Activated CD4-positive, CD25-positive, alpha-beta regulatory T cell (primary cell): ENCODE measurements at places on chromosomes 2 and 18.

DNA sequence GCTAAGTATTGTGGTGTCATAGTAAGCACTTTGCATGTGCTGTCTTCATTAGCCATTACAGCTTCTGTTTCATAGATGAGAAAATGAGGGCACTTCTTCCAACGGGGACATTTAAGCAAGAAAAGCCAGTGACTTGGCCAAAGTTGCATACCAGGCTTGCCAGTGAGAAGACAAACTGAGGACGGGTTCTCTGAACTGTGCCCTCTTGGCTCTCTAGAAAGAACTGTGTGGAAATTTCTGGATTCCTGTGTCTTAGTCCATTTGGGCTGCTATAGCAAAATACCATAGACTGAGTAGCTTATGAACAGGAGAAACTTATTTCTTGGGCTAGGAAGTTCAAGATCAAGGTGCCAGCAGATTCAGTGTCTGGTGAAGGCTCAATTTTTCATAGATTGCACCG, 13.3 kb downstream of the CTIF start:
- no peak for DNase-seq

GRCh38 chr2:226213717-226214116, 585.9 kb downstream of the IRS1 start:
- no peak for DNase-seq

GRCh38 chr2:20514596-20515269, 67.9 kb downstream of the RHOB start:
- no peak for DNase-seq

DNA sequence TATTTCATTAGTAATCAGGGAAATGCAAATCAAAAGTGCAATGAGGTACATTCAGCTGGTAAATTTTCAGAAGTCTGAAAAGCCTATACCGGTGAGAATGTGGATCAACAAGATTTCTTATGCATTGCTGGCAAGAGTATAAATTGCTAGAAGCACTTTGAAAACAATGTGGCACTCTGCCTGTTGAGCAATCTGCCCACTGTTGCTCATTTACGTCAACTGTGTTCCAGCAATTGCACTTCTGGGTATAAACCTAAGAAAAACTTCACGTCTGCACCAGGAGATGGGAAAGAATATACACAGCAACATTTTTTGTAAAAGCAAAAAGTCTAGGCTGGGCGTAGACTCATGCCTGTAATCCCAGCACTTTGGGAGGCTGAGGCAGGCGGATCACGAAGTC, 40.8 kb downstream of the MTERF4 start:
- DNase-seq: no peak

DNA sequence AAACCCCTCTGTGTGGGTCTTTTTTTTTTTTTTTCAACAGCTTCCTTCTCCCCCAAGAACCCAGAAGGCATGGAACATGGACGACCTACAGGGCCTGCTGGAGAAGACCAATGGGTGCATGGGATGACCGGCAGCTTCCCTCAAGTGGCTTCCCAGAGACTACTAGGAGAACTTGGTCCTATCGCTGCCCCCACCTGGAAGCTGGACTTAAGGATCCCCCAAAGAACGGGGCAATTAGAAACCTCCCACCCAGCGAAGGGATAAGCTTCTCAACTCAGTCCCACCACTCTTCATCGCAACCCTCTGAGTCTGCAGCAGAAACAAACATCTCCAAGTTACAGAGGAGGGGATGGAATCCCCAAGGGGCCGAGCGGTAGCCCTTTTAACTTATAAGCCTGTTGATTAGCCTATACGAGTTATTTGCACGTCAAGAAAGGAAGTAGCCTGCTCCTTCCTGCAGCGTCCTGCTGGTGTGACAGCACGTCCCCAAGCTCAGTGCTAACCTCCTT, 1.4 kb downstream of the ACTR1B start:
- DNase-seq: no peak

- DNase-seq: no peak
Observed at GRCh38 chr2:183035298-183035953, 2.8 kb downstream of the NCKAP1 start.

- no peak for DNase-seq
Observed at GRCh38 chr2:28286678-28287077, 106.0 kb upstream of the FOSL2 start.

- DNase-seq: no peak
Observed at GRCh38 chr2:19893520-19894133, 8.2 kb downstream of the TTC32 start.

DNA sequence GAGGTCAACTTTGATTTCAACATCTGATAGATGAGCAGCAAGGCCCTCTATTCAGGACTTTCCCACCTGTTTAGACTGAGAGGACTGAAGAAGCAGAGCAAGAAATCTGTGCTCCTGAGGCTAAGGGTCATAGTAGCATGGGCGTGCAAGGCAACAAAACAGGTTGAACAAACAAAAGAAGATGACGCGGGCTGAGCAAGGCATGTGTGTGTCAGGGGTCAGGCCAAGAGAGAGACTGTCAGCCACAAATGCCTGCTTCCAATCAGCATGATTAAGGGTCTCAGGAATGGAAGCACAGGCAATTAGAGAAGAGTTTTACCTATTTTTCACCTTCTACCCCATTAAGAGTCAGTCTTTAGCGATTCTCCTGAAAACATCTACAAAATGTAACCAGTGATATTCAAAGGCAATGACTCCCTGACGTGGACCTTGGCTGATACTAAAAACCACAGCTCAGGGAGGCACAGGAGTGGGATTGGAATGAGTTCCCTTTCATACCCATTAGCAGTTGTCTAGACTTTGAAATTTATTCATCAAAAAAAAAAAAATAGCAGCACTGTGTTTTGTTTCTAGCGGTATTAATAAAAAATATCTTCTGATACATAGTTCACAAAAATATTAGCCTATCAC, 81.9 kb downstream of the DYNAP start:
- DNase-seq: no peak

GRCh38 chr2:208064220-208064961, 39.1 kb upstream of the PLEKHM3 start:
- DNase-seq: no peak

DNA sequence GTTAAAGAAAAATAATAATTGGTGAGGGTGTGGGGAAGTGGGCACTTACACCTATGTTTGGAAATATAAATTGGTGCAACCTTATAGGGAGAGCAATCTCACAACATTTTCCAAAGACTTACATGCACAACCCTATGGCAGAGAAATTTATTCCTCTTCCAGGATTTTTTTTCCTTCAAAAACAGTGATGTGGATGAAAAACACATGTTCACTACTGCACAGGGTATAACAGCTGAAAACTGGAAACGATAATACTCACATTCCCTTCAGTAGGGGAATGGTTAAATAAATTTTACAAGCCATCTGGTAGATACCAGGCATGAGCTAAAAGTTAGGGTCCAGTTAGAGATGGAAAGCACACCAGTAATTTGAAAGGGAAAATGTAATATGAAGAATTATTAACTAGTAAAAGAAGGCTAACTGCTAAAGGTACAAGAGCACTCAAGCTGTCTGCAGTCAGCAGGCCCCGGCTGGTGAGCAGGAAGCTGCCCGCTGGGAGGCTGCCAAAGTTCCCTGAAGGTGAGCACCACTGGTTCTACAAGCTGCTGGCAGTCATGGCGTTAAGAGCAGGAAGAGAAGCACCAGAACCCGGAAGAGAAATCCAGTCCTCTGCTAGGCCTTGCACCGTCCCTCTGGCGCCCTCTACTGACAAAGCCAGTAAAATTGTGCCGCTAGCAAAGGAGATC, 28.4 kb upstream of the CASP8 start:
- peak; percentile 81 for DNase-seq

GRCh38 chr2:180208841-180209240, 201.7 kb upstream of the CWC22 start:
- no peak for DNase-seq

GRCh38 chr2:56889738-56890137, 705.9 kb downstream of the CCDC85A start:
- no peak for DNase-seq
